ENCODE measurements at places on chromosomes 7 and 10. TPM values are rescaled to one million over a fixed set of nuclear protein-coding genes. Genes with fewer than 3 reads are reported as not detected.

The SPDYE9 gene
- total RNA-seq, result not detected

The SCRN1 gene
- 72.8 TPM for total RNA-seq

The FAM171A1 gene
- 28.5 TPM for total RNA-seq

The OPALIN gene
- not detected for total RNA-seq

The GTF2I gene
- total RNA-seq, result 124 TPM

The CHRM2 gene
- total RNA-seq, result 2.9 TPM

The GPC2 gene
- total RNA-seq, result 4.4 TPM

The CLDN3 gene
- total RNA-seq, result 18.4 TPM

The CARD11 gene
- total RNA-seq, result 17.6 TPM

The DENND2A gene
- total RNA-seq, result 4.7 TPM
